ENCODE measurements at places on chromosomes 4 and X.

- peaks cover 26% of the 10 kb centered on the region for H3K36me3 ChIP-seq
- peaks cover 16% of the 10 kb centered on the region for H3K4me1 ChIP-seq
- no peak overlapping the region for H3K27ac ChIP-seq
- H3K27me3 ChIP-seq: no peaks in the 10 kb centered on the region
Measured at GRCh38 chrX:110175146-110175545, 142.7 kb downstream of the AMMECR1 start.

GRCh38 chrX:27878862-27879261, 71.1 kb downstream of the MAGEB10 start:
- DNase-seq: no peak
- H3K27ac ChIP-seq: no peak overlapping the region
- H3K4me3 ChIP-seq: no peak overlapping the region
- H3K27me3 ChIP-seq: no peaks in the 10 kb centered on the region
- H3K4me1 ChIP-seq: peaks cover 6% of the 10 kb centered on the region

DNA sequence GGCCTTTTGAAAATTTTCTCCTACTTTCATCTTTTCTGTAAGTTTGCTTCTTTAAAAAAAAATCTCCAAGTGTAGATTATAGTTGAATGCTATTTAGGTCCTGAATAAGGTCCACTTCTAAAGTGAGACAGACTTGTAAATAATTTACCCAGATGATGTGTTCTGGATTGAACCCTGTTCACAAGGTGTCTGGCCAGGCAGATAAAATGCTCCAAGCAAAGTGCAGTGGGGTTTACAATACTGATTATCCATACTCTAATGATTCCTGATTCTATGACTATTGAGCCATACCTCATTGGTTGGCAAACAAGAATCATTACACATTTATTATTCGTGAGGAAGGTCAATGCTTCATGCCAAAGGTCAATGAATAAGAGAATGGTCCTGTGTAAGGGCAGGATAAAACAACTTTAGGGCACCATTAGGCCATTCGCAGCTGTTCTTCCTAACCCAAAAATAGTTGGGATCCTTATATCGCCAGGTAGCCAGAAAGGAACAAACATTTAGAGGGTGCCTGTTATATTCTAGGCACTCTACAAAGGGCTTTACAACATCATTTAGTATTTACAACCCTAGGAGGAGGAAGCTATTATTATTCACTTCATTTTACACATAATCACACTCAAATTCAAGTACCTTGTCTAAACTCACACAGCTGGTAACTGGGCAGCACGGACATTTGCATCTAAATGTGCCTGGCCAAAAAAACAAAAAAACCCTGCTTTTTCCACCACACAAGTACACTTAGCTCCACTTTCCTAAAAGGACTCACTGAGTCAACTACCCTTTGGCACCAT, 18.6 kb upstream of the SAT1 start:
- H3K4me3 ChIP-seq: no peak overlapping the region
- no peak for DNase-seq
- no peaks in the 10 kb centered on the region for H3K36me3 ChIP-seq
- H3K4me1 ChIP-seq: no peaks in the 10 kb centered on the region
- no peak overlapping the region for H3K27ac ChIP-seq

- peaks cover 12% of the 10 kb centered on the region for H3K36me3 ChIP-seq
- peak overlapping the region; percentile 63 for H3K27ac ChIP-seq
- no peak overlapping the region for H3K4me3 ChIP-seq
- peaks cover 50% of the 10 kb centered on the region for H3K4me1 ChIP-seq
- H3K27me3 ChIP-seq: no peaks in the 10 kb centered on the region
- no peak for DNase-seq
Measured at GRCh38 chr4:10655968-10656367, 28.6 kb downstream of the CLNK start.

- peaks cover 5% of the 10 kb centered on the region for H3K4me1 ChIP-seq
- H3K36me3 ChIP-seq: peaks cover 2% of the 10 kb centered on the region
- DNase-seq: no peak
- H3K27ac ChIP-seq: no peak overlapping the region
- H3K4me3 ChIP-seq: no peak overlapping the region
- H3K27me3 ChIP-seq: no peaks in the 10 kb centered on the region
Measured at GRCh38 chr4:174266416-174266815, 17.1 kb downstream of the FBXO8 start.

GRCh38 chr4:95539106-95539505, 9.7 kb downstream of the UNC5C start:
- H3K4me3 ChIP-seq: peak overlapping the region; percentile 40
- H3K4me1 ChIP-seq: peaks cover 79% of the 10 kb centered on the region
- DNase-seq: no peak
- peak overlapping the region; percentile 65 for H3K27ac ChIP-seq
- H3K27me3 ChIP-seq: no peaks in the 10 kb centered on the region
- peaks cover 11% of the 10 kb centered on the region for H3K36me3 ChIP-seq

- DNase-seq: no peak
- no peak overlapping the region for H3K4me3 ChIP-seq
- peaks cover 7% of the 10 kb centered on the region for H3K4me1 ChIP-seq
Measured at GRCh38 chrX:3094261-3094660, 53.0 kb downstream of the ARSF start.

- H3K36me3 ChIP-seq: peaks cover 2% of the 10 kb centered on the region
- no peaks in the 10 kb centered on the region for H3K27me3 ChIP-seq
- H3K4me3 ChIP-seq: no peak overlapping the region
- DNase-seq: no peak
Measured at GRCh38 chr4:24743206-24743605, 52.2 kb upstream of the SOD3 start.

GRCh38 chr4:163988391-163988790, 493.9 kb downstream of the TMA16 start:
- no peaks in the 10 kb centered on the region for H3K36me3 ChIP-seq
- no peak overlapping the region for H3K4me3 ChIP-seq
- no peak for DNase-seq
- peaks cover 1% of the 10 kb centered on the region for H3K27me3 ChIP-seq
- H3K27ac ChIP-seq: no peak overlapping the region

GRCh38 chr4:117357437-117357836, 272.1 kb upstream of the TRAM1L1 start:
- no peaks in the 10 kb centered on the region for H3K36me3 ChIP-seq
- peaks cover 12% of the 10 kb centered on the region for H3K4me1 ChIP-seq
- H3K27me3 ChIP-seq: no peaks in the 10 kb centered on the region

GRCh38 chr4:187416216-187416615, 579.4 kb upstream of the ZFP42 start:
- H3K36me3 ChIP-seq: no peaks in the 10 kb centered on the region
- peaks cover 13% of the 10 kb centered on the region for H3K4me1 ChIP-seq

Measured in mesothelial cell of epicardium (in vitro differentiated cells).